ENCODE measurements at places on chromosomes 12 and 14. TPM values are rescaled to one million over a fixed set of nuclear protein-coding genes. Genes with fewer than 3 reads are reported as not detected.

Gene SERPINA1
- 5.9 TPM for total RNA-seq

Gene SLC17A8
- total RNA-seq: 12.0 TPM

Gene GLS2
- total RNA-seq: 10.5 TPM

Gene NGB
- total RNA-seq: 2.6 TPM

Gene B4GALNT3
- total RNA-seq: 3.4 TPM

Gene KLHL33
- 2.1 TPM for total RNA-seq

Gene AGAP2
- total RNA-seq: 13.0 TPM

Gene ARHGDIB
- total RNA-seq: 31.7 TPM

Gene CLEC2D
- total RNA-seq: 11.0 TPM

Gene TROAP
- 10.5 TPM for total RNA-seq

Gene LPAR5
- 3.5 TPM for total RNA-seq

Gene DDN
- 0.79 TPM for total RNA-seq

Gene CDCA3
- total RNA-seq: 17.2 TPM

Gene SCARB1
- total RNA-seq: 14.9 TPM

Gene WNT1
- not detected for total RNA-seq

Gene CIT
- total RNA-seq: 28.5 TPM

Gene SMCO3
- total RNA-seq: 5.0 TPM

DNA sequence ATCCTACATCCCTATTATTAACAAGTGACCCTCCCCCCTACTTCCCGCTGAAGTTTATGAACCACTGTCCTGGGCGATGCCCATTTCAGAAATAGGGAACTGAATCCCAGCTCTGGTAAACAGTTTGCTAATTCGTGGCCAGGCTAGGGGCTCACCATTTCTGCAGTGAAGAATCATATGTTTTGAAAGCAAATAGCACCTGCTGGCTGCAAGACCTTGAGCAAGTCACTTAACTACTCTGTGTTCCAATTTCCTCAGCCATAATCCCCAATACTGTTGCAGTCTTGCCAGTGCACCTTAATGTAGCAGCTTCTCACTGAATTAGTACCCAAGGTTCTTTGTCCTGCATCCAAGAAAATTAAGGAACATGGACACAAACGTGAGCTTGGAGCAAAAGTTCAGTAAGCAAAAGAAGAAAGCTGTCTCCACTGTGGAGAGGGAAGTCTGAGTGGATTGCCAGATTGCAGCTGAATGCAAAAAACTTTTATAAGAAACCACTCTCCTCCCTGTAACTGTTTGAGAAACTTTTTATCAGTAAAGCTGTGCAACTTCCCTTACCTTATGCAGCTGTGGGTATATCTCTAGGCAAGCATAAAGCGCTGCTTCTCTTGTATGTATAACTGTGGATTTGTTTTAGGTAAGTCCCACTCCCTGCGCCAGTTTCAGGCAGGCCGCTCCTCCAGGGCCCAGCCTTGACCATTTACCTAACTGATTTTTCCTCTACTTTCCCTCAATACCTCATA, 824 bp downstream of the OAS1 start:
- H3K36me3 ChIP-seq: no peaks in the 10 kb centered on the region
- H3K27me3 ChIP-seq: no peaks in the 10 kb centered on the region
- no peak overlapping the region for H3K4me3 ChIP-seq
- DNase-seq: no peak
- H3K4me1 ChIP-seq: peaks cover 4% of the 10 kb centered on the region

DNA sequence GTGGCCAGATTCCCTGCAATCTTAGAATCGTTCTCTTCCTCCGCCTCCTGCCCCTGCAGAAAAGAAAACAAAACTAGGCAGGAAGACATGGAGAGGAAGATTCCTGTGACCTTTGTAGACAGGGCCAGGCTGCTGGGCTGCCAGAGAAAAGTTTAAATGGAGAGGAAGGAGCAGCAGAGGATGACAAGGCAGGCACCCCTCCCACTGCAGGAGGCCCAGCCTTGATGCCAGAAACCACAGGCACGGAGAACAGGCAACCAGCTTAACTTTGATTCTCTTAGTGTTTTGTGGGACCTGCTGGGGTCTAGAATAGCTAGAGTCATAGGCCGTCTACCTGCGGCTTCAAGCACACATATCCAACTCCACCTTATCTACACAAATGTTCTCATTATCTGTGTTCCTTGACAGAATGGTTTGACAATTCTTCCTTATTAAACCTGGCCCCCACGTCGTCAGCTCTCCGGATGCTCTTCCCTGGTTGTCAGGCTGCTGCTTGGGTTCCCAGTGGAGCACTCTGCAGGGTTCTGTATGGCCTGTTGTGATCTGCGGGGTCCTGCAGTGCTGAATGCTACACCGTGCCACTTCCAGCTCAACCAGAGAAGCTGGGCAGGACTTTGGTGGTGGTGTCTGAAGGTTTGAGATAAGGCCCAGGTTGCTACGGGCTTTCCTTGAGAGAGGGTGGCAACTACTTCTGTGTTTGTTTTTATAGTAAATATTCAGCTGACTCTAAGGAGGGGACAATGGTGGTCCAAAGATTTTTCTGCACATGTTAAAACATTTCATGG, 609.5 kb downstream of the AACS start:
- peak; percentile 30 for DNase-seq
- H3K27ac ChIP-seq: no peak overlapping the region
- no peaks in the 10 kb centered on the region for H3K4me1 ChIP-seq
- H3K27me3 ChIP-seq: no peaks in the 10 kb centered on the region

DNA sequence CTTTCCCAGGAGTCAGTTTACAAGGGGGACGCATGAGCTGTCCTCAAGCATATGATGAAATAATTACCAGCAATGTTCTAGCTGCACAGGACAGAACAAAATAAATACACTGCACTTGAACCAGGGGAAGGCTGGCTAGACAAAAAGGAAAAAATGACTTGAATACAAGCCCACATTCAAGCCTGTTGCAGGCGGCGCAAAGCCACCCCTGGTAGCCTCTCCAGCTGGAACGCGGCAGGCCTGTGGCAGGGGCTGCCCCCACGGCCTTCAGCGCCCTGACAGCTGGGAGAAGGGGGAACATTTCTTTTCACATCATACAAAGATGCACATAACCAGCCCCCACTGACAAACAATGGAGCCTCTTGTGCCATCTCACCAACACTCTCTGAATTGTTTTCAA, 57.1 kb downstream of the TRAFD1 start:
- H3K4me1 ChIP-seq: peaks cover 28% of the 10 kb centered on the region
- peaks cover 82% of the 10 kb centered on the region for H3K36me3 ChIP-seq
- DNase-seq: peak; percentile 33
- H3K4me3 ChIP-seq: no peak overlapping the region

DNA sequence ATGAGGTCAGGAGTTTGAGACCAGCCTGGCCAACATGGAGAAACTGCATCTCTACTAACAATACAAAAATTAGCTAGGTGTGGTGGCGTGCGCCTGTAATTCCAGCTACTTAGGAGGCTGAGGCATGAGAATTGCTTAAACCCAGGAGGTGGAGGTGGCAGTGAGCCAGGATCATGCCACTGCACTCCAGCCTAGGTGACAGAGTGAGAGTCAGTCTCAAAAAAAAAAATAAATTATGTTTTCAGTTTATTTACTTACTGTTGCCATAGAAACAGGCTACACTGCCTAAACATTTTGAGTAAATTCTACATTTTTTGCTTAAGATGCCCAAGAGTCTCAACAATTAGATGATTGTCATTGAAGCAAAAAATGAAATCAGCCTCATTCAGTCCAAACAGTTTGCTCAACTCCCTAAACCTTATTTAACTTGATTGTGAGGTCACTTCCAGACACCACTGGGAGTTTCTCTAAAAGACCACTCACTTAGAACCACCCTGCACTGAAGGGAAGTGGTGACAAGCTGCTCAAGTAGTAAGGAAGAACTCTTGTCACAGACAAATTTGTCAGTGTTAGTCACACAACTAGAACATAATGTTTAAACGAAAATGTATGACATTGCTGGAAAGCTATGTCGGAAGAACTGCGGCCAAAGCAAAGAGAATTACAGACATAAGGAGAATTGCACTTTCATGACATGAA, 9.8 kb upstream of the GNPNAT1 start:
- no peaks in the 10 kb centered on the region for H3K4me1 ChIP-seq
- H3K27me3 ChIP-seq: no peaks in the 10 kb centered on the region
- no peaks in the 10 kb centered on the region for H3K36me3 ChIP-seq
- H3K4me3 ChIP-seq: no peak overlapping the region
- no peak for DNase-seq
- no peak overlapping the region for H3K27ac ChIP-seq

DNA sequence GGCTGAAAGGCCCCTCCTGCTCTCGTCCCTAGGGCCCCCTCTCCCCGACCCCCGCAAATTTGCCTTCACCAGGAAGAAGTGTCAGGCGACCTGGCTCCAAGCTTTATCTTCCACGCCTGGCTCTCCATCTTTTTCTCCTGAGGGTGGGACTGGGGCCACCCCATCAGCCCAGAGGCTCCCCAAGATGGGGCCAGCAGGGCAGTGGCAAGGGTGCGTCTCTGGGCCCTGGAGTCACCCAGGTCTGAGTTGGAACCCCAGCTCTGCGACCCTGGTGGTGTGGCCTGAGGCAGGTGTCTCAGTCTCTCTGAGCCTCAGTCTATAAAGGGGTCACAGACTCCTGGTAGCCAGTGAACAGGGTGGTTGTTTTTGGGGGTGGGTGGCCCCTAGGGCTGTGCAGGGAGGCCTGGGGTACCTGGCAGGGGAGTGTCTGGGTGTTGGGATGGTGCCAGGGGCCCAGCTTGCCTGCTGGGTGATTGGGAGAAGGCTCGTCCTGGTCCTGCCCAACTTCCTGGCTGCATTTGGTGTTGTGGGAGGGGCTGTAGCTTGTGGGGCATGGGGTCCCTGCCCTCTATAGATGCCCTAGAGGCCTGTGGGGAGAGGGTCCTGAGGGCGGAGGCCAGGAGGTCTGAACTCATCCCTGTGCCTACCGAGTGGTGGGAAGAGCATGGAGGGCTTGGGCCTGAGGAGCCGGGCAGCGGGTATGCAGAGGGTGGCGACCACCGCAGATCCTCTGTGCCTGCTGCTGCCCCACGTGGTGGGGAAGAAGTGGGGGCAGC, 7.6 kb downstream of the KIF26A start:
- DNase-seq: no peak
- peaks cover 65% of the 10 kb centered on the region for H3K4me1 ChIP-seq
- H3K36me3 ChIP-seq: peaks cover 15% of the 10 kb centered on the region
- H3K4me3 ChIP-seq: no peak overlapping the region

GRCh38 chr14:75143761-75144527, 17.1 kb upstream of the NEK9 start:
- H3K4me3 ChIP-seq: no peak overlapping the region
- H3K27ac ChIP-seq: no peak overlapping the region
- peaks cover 10% of the 10 kb centered on the region for H3K4me1 ChIP-seq
- H3K36me3 ChIP-seq: peaks cover 16% of the 10 kb centered on the region

- no peaks in the 10 kb centered on the region for H3K27me3 ChIP-seq
- H3K4me1 ChIP-seq: no peaks in the 10 kb centered on the region
Measured at GRCh38 chr12:111991946-111992345, 21.0 kb downstream of the TMEM116 start.

- no peak overlapping the region for H3K4me3 ChIP-seq
- no peaks in the 10 kb centered on the region for H3K36me3 ChIP-seq
- H3K27ac ChIP-seq: no peak overlapping the region
Measured at GRCh38 chr14:36054353-36055051, 122.0 kb downstream of the PTCSC3 start.

GRCh38 chr12:123120452-123121166, 30.3 kb downstream of the PITPNM2 start:
- peaks cover 4% of the 10 kb centered on the region for H3K4me1 ChIP-seq
- H3K36me3 ChIP-seq: no peaks in the 10 kb centered on the region
- peak overlapping the region; percentile 2 for H3K27ac ChIP-seq
- no peak for DNase-seq
- no peaks in the 10 kb centered on the region for H3K27me3 ChIP-seq
- H3K4me3 ChIP-seq: no peak overlapping the region

DNA sequence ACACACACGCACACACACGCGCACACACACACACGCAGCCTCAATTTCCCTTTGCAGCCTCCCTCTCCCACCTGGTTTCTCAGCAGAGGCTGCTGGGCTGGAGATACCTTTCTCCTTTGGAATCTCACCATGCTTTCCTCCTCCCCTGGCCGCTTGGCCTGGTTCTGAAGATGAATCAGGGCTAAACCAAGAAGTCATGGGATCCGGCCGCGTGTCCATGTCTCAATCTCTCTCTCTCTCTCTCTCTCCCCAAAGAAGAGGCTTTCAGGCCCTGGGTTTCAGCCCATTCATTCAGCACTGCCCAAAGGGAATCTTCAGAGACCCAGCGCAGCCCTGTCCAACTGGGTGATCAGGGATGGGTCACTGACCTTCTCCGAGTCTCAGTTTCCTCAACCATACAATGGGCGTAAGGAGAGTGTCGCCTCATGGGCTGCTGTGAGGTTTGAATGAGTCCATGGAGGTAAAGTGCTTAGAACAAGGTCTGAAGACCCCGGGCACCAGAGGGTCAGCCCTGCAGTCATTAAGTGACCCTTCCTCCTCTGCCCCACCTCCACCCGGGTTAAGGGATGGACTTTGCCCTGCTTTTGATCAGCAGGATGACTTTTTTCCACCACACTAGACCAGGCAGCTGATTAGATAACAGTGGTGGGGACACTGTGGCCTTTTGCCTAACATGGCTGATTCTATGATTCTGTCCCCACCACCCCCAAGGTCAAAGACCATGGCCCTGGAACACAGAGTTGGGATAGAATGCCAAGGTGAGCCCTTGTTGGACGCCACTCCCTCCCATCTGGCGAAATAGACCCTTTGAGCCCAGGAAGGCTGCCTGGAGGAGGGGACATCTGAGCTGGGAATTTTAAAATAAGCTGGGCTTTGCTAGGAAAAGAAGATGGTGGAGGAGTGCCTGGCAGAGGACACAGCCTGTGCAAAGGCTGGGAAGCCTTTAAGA, 42.1 kb downstream of the SCARB1 start:
- peaks cover 11% of the 10 kb centered on the region for H3K36me3 ChIP-seq
- H3K4me3 ChIP-seq: no peak overlapping the region
- no peak for DNase-seq
- no peak overlapping the region for H3K27ac ChIP-seq

- H3K36me3 ChIP-seq: peaks cover 22% of the 10 kb centered on the region
- peaks cover 6% of the 10 kb centered on the region for H3K4me1 ChIP-seq
- H3K27me3 ChIP-seq: no peaks in the 10 kb centered on the region
- DNase-seq: no peak
- no peak overlapping the region for H3K4me3 ChIP-seq
Measured at GRCh38 chr12:51972849-51973273, 21.4 kb downstream of the ACVR1B start.

- H3K4me1 ChIP-seq: peaks cover 6% of the 10 kb centered on the region
- no peak overlapping the region for H3K4me3 ChIP-seq
- no peaks in the 10 kb centered on the region for H3K27me3 ChIP-seq
- peaks cover 63% of the 10 kb centered on the region for H3K36me3 ChIP-seq
- no peak for DNase-seq
- no peak overlapping the region for H3K27ac ChIP-seq
Measured at GRCh38 chr14:91294153-91294552, 49.6 kb upstream of the GPR68 start.
